ENCODE measurements at places on chromosomes 3 and 15.

GRCh38 chr15:88220443-88221335, 35.9 kb downstream of the NTRK3 start:
- DNase-seq: no peak

DNA sequence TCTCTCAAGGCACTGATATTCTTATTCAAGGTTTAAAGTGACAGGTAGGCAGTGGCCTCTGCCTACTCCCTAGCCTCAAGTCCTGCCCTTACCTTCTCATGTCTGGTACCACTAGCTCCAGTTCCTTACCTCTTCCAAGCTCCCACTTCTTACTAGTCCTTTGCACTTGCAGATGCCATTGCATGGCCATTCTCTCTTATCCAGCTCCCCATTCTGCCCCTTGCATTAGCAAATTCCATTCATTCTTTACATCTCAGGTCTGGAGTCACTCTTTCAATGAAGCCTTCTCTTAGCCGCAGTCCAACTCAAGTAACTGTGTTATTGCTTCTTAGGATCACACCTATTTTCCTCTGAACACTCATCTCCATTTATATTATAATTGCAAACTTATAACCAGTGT, 807.1 kb downstream of the EDEM1 start:
- no peak for DNase-seq

DNA sequence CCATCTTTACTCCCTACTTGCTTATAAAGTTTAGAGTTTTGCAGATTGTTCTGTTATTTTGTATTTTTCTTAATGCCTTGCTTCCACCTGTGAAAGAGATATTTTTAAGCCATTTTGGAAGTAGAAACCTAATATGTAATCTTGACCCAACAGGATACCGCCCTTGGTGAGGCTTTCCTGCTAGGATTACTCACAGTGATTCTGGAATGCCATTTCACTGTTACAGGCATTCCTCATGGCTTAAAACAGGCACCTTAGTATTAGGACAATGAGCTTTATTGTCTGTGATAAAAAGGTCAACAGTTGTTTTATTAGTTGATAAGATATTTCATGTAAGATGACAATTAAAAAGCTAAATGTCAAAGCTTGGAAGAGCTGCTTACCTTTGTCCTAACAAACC, 58.2 kb downstream of the PHLDB2 start:
- no peak for DNase-seq

DNA sequence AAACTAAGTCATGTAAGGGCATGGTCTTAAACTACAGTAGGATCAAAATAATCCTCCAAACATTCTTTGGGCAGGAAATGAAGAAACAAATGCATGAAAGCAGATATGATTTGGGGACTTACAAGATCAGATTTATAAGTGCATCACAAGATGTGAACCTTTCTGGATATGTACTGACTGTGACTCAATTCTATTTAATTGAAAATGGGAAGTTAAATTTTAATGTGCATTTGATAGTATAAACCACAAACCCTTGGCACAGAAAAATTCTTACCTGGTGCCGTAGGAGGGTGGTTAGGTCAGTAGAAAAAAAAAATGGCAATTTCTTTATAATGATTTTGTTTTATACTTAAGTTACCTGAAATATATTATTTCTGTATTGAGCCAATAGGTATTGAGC, 262.5 kb upstream of the TGFBR2 start:
- no peak for DNase-seq

DNA sequence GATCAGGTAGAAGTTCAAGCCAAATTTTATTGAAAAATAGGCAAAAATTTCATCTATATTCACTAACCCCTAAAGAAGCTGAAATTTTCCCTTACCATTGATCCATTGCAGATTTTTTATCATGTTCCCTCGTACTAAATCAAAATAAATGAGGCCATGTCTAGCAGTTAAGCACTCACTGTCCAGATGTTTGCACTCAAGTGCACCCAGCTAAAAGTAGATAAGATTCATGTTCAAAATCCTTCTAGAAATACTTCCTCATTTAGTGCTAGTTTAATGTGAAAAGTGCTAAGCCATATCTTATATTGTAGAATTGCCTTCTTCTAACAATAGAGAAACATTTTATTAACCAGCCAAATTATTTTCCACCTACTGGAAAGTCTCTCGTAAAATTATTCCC, 164.7 kb upstream of the UBE2E2 start:
- DNase-seq: no peak

- DNase-seq: no peak
Measured at GRCh38 chr3:155629056-155629455, 115.8 kb downstream of the PLCH1 start.

- no peak for DNase-seq
Measured at GRCh38 chr3:30437171-30437601, 169.2 kb upstream of the TGFBR2 start.

- no peak for DNase-seq
Measured at GRCh38 chr3:31244929-31245817, 287.6 kb upstream of the STT3B start.

- no peak for DNase-seq
Measured at GRCh38 chr3:14127516-14128161, 2.8 kb downstream of the TMEM43 start.

GRCh38 chr15:55195996-55196395, 745 bp downstream of the RSL24D1 start:
- no peak for DNase-seq

- no peak for DNase-seq
Measured at GRCh38 chr15:46672041-46672440, 1037.2 kb downstream of the SQOR start.

- no peak for DNase-seq
Measured at GRCh38 chr3:122690096-122690495, 9.5 kb downstream of the PARP14 start.

GRCh38 chr3:97793420-97794019, 28.3 kb upstream of the CRYBG3 start:
- DNase-seq: peak; percentile 62

- no peak for DNase-seq
Measured at GRCh38 chr3:197293605-197294237, 4.7 kb downstream of the DLG1 start.

- DNase-seq: no peak
Measured at GRCh38 chr15:86892774-86893449, 813.2 kb downstream of the AGBL1 start.

DNA sequence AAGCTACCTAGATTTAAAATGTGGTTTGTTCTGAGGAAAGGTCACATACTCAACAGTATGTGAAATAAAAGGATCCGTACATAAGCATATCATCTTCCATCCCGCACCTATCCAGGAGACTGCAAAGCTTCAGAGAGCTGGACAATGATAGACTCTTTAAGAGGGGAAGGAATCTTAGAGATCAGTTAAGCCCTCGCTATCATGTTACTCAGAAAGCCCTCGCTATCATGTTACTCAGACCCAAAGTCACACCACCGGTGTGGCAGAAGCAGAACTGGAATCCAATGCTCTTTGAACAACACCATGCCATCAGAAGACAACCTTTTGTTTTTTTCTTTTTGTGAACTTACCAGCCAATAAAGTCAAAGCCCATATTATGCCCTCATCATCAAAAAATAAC, 5.8 kb downstream of the ANO10 start:
- no peak for DNase-seq

DNA sequence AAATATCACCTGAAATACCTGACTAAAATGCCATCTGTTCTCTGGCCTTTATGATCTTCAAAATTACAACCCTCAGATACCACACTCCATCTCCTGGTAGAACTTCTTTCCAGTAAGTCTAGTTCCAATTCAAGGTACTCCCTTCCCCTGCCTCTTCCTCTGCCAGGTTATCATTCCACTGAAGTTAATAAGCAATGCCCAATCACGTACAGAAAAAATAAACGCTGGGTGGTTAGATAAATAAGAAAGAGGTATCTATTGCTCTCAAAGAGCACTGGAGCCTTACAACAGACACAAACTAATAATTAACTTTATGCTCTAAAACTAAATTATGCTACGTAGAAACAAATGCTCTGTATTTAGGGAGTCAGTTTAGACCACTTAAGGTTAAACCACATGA, 112.5 kb downstream of the MYO9A start:
- no peak for DNase-seq

DNA sequence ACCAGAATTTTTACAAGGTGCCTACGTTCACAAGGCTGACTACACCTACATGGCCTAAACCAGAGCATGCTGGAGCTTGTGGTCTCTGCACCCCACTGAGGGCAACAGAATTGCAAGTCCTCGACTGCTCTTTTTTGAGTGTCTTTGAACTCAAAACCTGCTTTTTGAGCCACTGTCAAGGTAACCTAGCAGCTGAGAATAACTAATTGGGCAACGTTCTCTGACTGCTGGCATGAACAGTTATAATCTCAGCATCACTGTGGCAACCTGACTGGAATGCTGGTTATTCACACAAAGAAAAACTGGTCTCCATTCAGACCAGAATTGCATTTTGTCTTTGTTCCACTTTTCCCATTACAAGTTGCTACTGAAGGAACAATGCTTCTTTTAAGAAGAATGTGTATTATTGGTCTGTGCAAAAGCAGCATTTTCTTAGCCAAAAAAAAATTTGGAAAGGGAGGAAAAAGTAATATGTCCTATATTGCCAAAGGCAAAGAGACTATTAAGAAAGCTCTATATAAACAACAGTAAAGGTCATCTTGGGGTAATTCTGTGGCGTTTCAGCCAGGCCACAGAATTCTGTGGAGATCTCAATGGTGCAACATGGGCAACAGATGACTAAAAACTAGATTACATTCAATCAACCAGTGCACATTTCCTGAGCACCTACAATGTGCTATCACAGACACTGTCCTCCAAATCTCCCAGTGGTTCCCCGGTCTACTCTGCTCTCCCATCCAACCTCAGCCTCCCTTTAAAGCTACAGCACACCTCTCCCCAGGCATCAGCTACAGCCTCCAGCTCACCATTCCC, 76.8 kb downstream of the TNIK start:
- DNase-seq: no peak

- peak; percentile 48 for DNase-seq
Measured at GRCh38 chr3:133209871-133210550, 171.8 kb downstream of the TMEM108 start.

GRCh38 chr3:41987627-41988026, 25.7 kb upstream of the ULK4 start:
- no peak for DNase-seq

- DNase-seq: no peak
Measured at GRCh38 chr15:51310064-51310463, 28.3 kb downstream of the CYP19A1 start.

- no peak for DNase-seq
Measured at GRCh38 chr15:54941417-54941816, 255.3 kb downstream of the RSL24D1 start.

DNA sequence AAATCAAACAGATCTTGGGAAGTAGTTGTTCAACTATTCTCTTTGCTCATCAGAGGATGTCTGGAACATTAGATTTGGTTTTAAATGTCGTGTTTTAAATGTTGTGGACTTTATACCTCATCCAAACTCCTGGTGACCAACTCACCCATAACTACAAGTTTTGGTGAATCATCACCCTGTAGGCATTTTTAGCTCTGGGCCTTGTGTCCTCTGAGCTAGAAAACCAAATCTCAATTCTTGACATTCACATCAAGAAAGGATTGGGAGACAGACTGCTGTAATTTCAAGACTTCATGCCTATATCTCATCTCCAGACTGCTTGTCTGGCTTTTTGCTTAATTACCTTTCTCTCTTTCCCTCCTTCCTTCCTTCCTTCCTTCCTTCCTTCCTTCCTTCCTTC, 228.5 kb upstream of the ROBO2 start:
- DNase-seq: no peak

DNA sequence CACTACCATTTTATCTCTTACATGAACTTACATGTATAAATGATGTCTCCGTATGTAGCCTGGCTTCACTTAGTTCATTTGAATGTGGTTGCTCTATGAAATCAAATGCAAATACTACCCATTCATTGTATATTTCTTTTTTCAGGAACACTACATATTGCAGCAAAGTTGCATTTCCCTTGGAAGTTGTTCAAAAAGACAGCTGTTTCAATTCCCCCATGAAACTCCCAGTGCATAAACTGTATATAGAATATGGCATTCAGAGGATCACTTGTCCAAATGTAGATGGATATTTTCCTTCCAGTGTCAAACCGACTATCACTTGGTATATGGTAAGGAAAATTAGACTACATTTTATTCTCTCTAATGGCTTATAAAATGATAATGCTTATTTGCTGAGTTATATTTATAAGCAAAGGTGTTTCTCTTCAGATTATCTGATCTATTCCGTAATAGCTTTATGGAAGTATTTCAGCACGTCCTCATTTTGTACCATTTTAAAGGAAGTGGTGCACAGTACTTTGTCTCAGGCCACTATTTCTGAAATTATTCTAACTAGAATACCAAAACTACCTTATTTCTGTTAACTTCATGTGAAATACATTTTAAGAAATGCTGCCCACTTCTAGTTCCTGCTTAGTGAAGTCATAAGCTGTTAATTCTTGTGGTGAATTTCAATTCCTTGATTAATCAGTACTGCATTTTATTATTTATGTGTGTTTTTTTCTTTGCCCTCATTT, 95.1 kb downstream of the IL1RAP start:
- no peak for DNase-seq

DNA sequence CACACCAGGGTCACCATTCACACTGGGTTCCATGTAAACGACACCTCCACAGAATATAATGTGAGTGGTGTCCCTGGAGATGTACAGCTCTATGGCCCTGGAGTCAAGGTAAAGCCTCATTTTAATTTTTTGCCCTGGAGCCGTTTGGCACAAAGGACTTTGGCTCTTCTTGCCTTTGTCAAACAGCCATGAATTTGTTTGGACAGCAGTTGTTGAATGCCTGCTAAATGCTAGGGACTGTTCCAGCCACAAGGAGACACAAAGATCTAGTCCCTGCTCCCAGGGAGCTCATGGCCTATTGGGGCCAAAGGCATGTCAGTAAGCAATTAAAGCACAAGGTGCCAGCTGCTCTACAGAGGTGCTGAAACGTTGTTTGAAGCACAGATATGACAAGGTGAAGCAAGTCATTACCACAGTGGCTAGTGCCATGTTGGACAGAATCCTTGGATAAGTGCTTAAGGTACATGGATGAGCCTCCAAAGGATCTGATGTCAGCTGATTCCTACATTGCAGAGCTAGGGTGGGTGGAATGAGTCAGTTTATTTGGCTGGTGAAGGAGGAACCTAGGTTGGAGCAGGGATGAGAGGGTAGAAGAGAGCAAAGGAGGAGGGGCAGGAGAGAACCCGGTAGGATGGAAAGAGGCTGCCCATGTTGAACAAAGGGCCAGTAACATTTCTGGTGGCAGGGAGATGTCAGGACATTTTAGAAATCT, 171.9 kb upstream of the CTDSPL start:
- no peak for DNase-seq

- DNase-seq: no peak
Measured at GRCh38 chr15:70788114-70789049, 25.0 kb upstream of the UACA start.

DNA sequence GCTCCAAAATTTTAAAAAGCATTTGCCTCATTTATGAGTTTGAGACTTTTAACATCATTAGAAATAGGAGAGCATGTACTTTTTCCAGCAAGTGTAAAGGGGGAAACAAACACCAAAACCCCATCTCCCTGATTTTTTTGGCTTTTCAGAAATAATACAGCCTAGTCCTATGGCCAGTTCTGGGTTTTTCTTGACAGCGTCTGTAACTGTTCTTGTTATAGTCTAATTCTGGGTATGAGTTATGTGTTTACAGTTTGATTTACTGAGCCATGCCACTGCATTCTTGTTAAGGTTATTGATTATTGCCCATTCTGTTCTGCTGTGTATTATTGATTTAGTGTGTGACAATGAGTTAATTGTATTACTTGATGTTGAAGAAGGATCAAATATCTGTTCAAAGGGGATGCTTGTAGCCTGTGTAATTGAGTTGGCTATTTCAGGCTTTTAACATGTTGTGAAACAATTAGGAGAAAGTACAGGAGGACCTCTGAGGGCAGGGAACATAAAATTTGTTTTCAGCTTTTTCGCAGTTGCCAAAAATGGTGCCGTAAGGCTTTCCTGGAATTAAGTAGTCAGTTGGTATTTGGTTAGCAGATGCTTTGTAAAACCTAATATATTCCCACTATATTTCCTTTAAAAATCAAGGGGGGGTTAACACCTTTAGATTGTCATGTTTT, 46.1 kb downstream of the MBNL1 start:
- no peak for DNase-seq

All from activated CD4-positive, alpha-beta T cell treated with anti-CD3 and anti-CD28 coated beads, Interleukin-2, amount 50 U/mL, for 16 hours (primary cell).